NCI-H2081 treated with DMSO at 0.1 percent for 48 hours (cell line): ENCODE measurements at places on chromosomes 1 and 21.

DNA sequence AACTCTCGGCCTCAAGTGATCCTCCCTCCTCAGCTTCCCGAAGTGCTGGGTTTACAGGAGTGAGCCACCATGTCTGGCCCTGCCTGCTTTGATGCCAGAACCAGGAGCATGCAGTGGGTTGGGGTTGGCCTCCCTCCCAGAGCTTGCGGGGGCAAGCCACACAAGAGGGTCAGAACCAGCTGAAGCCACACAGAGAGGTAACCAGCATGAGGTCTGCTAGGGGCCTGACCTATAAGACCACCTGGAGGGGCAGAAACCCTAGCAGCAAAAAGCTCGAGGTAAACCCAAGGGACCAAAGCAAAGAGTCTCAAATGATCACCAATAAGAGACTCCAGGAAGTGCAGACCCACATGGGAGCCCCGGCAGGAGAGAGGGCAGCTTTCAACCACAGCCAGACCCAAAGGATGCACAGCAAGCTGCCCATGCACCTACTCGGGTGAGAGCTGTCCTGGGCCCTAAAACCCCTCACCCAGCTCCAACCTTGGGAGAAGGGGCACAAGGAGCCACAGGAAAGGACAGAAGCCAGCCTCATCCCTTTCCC is 81.2 kb downstream of the TOMM20 start:
- no peak for DNase-seq

DNA sequence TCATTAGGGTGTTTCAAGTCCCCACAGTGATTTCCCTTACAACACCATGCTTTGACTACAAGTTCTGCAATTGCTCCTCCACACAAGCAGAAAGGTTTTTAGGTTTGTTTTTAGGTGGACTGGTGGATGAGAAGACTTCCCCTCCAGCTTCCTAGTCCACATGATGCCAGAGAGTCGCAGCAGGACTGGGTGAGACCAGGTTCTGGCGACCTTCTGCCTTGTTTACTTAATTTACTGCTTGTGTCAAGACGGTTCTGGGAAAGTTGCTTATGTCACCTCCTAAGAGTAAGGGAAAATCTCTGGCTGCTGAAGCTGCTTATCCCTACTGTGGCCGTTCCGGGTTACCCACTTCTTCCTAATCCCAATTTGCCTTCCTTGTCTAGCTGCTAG is 76.4 kb downstream of the GLUL start:
- no peak for DNase-seq

- no peak for DNase-seq
These were observed 14.4 kb downstream of the TMPRSS3 start for GRCh38 chr21:42381347-42381984.

GRCh38 chr1:219173434-219173757 is 282 bp upstream of the LYPLAL1 start:
- no peak for DNase-seq

GRCh38 chr1:229058729-229059128 is 212.2 kb upstream of the RAB4A start:
- no peak for DNase-seq

- DNase-seq: no peak
These were observed 116.4 kb downstream of the SYT2 start for GRCh38 chr1:202593845-202594244.
